ENCODE measurements at places on chromosomes 5 and 9.

GRCh38 chr5:102561894-102562760, 63.3 kb upstream of the SLCO6A1 start:
- no peak for DNase-seq

DNA sequence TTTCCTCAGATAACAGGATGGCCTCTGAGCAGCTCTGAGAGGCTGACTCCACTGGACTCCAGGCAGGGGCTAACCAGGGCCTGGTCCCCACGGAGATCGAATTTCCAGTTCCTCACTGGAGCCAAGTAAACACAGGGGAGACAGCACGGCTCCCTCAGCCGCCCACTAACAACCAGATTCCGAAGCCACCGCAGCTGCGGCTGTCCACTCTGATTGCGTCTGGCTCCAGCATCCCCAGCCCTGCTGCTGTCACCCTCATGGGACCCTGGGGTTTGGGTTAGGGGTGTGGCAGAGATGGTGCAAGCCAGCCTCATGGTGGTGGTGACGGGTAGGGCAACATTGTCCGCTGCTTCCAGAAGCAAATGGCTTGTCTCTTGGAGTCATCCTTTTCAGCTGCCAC, 172.6 kb downstream of the RGS3 start:
- no peak for DNase-seq

DNA sequence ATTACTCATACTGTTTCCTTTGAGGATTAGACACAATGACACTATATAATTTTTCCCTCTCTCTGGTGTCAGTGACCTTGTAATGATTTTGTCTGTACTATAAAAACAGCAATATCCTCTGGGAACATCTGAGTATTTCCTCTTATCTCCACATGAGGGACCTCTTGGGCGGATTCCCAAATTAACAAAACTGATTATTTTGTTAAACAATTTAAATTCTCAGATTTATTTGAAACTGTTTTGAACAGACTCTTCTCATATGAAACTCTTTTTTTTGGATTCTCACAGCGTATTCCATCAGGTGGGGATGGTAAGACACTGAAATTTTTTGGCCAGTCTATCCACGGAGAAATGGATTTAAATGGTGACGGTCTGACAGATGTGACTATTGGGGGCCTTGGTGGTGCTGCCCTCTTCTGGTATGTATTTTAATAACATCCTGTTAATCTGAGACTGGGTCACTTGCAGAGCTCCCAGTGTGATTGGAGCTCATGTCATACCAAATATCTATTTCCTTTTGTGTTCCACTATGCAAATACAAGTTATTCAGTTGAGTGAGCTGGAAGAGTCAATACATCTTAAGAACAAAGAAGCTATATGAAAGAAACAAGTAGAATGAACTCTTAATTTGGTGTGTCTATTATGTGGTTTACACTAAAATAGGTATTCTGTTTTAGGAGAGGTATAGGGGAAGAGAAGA, 73.8 kb upstream of the ITGA2 start:
- peak; percentile 10 for DNase-seq

- DNase-seq: no peak
These were observed 434 bp downstream of the GLRX start for GRCh38 chr5:95822043-95822541.

DNA sequence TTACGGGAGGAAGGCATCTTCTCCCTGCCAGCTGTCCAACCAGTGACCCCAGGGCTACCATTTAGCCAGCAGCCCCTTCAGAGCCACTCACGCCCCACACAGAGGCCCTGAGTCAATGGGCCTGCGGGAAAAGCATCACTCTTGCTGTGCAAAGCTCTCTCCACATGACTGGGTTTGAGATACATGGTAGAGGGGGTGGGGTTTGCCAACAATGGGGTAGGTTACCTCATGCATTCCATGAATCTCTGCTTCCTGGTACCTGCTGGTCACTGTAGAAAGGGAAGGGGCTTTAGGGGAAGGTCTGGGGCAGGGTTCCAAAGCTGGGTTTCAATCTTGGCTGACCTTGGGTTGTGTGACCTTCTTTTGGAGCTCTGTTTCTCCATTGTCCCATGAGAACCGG, 22.9 kb upstream of the TTLL11 start:
- DNase-seq: no peak

DNA sequence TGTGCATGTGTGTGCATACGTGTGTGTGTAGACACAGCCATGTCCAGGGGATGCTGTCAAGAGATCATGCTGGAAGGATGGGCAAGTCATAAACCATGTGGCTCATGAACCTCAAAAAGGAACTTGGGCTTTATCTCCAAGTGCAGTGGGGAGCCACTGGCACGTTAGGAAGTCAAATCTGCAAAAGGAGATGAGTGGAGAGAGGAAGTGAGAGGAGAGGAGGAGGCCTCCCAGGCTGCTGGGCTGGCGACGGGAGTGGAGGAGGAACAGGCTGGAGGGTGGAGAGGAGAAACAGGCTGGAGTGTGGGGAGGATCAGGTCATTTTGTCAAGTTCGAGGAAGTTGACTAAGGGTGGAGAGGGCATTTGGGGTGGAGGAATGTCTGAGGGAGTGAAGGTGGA, 29.2 kb upstream of the TIFAB start:
- DNase-seq: no peak

DNA sequence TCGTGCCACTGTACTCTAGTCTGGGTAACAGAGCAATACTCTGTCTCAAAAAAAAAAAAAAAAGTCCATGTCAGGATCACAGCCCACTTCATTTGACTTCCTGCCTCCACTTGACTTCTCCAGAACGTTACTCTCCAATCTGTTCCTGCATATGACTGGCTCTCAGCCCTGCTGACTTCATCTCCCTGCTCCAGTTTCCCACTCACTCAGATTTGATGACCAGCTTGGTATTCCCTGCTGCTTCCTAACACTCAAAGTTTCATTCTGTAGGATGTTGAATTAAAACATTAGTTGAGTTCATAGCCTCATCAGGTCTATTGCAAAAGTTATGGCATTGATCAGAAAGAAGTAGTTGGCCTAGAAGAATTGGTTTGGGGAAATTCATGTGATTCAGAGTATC, 52.3 kb downstream of the UGCG start:
- DNase-seq: no peak

DNA sequence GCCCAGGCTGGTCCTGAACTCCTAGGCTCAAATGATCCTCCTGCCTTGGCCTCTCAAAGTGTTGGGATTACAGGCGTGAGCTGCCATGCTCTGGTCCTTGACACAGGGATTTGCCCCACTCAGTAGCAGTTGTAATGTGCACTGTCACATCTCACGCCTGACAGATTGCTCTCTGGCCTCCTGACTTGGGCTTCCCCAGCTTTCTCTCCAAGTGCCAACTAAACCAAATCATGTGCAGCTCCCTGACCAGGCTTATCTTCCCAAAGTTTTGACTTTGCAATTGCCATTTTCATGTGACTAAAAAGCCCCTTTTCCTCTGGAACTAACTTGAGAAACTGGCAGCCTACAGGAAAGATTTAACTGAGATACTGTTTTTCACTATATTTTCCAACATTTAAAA, 10.7 kb downstream of the RPL26L1 start:
- no peak for DNase-seq

GRCh38 chr9:70789086-70789485, 332.3 kb downstream of the TRPM3 start:
- DNase-seq: no peak

DNA sequence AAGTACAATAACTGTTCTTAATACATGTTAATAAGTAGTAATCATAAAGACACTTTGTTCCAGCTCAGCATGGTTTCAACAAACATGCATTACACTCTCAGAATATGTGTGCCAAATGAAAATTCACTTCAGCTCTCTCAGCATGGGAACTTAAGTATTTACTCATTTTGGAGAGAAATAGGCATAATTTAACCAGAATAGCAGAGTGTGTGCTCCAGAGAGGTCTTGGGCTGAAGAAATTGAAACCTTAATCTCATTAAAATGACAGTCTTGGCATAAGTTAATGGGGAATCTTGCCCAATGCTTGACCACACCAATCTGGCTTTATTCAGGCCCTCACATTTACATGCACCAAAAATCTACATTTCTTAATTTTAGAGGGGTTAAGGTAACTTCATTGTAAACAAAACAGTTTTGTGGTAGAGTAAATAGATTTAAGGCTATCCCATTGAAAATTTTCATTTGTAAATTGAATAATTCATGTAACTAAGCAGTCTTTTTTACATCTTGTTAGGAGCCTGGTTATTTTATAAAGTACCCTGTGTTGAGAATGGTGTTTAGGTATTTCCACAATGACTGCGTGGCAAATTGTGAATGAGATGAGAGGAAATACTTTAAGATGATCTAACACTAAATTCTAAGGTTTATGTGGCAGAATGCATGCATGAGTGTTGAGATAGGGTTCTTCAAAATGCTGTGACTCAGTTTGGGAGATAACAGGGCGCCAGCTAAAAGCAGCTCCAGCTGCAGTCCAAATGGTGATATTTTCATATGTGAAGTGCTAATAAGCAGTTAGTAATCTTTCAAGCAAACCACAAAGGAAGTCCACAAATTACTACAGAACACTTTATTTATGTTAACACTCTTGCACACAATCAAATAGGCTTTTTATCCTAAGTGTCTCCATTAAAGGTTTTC, 11.3 kb upstream of the LOX start:
- DNase-seq: no peak

GRCh38 chr5:154199671-154200220, 9.2 kb downstream of the GALNT10 start:
- no peak for DNase-seq

GRCh38 chr5:159345861-159346260, 15.6 kb upstream of the IL12B start:
- DNase-seq: no peak

DNA sequence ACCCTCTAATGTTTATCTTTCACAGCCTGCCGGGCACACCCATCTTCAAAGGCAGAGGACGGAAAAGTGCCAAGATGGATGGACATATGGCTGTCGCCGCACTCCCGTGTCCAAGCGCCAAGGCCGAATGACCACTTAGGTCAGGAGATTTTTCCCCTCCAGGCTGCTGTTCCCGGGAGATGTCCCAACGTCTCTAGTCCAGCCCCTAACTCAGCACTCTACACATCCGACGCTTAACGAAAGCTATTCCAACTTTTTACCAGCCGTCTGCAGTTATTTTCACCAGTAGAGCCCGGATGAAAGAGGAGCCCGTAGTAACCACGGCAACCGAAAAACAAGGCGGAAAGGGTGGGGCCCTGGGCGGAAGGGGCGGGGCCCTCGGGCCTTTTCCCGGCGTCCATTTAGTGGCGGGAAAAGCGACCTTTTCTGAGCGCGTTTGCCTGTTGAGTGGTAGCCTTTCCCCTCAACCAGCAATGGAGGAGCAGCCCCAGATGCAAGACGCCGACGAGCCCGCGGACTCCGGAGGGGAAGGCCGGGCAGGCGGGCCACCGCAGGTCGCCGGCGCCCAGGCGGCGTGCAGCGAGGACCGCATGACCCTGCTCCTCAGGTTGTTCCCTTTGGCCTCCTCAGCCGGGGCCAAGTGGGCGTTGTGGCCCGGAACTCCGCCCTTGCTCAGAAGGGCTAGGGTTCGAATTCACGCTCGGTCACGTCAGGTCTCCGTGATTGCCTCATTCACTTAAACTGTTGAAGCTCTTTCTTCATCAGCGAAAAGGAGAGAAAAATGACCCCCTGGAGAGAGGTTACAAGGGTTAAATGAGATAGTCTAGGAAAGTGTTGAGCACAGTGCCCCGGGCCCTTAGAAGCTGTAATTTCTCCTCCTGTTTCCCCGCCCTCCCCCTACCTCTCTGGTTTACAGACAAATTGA, at the start of gene CENPH:
CENPH (plus strand) TSS at position 422 of the 925 bp plus-strand sequence; CDS start at position 474, 52 bp downstream.
- peak; percentile 90 for DNase-seq

GRCh38 chr5:166581826-166582225, 1709.6 kb upstream of the WWC1 start:
- no peak for DNase-seq

DNA sequence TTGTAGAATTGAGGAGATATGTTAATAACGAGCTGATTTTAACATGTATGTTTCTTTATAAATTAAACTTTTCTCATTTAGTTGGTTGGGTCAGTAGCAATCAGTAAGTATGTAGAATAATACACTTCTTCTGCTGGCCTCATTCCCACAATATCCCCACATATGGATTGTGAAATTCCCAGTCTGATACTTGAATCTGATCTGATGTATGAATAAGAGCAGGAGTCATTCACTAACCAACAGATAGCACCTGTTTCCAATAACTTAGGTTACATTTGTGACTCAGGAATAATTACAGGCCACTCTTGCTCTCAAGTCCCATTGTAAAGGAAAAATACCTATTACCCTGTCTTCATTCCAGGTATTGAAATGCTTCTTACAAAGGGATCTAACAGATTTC, 23.9 kb downstream of the SLC36A1 start:
- no peak for DNase-seq

DNA sequence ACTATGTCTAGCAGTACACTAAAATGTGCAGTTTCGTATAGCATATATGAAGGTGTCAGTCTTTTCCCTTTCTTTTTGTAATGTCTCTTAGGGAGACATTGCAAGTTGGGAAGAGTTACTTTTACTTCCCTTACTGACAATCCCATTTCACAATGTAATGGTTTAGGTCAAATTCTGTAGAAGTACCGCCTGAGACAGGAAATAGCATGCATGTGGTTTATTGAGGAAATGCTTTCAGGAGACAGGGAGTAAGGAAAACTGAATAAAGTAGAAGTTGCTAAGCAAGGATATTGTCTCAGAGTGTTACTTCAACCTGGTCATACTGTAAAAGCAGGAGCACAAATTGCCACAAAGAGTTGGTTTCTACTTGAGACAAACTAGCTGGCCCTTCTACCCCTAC, 32.1 kb upstream of the MSANTD3 start:
- no peak for DNase-seq

GRCh38 chr5:140253985-140254384, 48.9 kb downstream of the PFDN1 start:
- no peak for DNase-seq

DNA sequence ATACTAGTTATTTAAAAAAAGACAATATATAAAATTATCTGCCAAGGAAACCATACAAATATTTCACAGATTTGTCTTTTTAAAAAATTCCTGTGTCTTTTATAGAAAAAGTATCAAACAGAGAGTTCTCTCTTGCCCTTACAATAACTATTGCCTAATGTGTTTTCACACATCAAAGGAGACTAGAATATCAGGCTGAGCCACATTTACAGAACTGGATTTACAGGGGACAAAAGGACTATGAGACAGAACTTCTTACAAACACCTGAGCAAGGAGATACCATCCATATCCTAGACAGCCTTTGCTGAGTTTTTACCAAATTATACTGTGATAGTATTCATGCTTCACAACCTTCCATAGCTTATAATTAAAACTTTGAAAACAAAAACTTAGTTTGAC, 34.2 kb downstream of the TMEM245 start:
- DNase-seq: no peak

GRCh38 chr9:124471761-124472160, 21.5 kb downstream of the ADGRD2 start:
- no peak for DNase-seq

DNA sequence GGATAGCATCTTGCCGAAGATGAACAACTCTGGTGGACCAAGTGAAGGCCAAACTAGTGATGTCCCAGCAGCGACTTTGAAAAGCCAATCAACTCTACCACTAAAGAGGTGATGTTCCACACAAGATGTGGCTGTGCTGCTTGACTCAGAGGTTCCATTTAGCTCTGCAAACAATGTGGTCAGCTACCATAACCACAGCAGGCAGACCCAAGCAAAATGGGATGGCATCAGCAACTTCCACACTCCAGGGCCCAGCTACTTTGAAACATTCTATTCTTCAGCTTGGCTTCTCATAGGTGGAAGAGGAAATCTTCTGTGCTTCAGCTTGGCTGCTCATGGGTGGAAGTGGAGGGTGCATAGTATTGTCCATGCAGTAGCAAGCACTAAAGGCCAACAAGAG, 70.5 kb downstream of the IRX2 start:
- no peak for DNase-seq

Data from T-helper 1 cell (primary cell).